Stimulated activated CD4-positive, alpha-beta T cell treated with anti-CD3 and anti-CD28 coated beads, TNF-alpha, amount 100 ng/mL, for 1 hour (primary cell): ENCODE measurements at places on chromosomes 16 and 17.

- DNase-seq: no peak
These were observed 18.3 kb downstream of the NQO1 start for GRCh38 chr16:69707920-69708683.

DNA sequence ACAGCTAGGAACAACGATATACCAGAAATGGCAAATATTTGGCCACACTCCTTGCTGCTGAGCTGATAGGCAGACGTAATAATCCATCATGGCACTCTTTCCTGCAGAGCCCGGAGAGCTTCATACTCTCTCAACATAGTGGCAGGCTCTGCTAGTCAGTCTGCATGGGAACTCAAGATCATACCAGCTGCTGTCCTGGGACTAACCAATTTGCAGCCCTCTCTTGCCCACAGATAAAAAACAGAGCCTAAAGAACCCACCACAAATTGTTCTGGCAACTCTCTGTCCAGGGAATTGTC lies 13.5 kb downstream of the GSDMB start:
- DNase-seq: no peak

DNA sequence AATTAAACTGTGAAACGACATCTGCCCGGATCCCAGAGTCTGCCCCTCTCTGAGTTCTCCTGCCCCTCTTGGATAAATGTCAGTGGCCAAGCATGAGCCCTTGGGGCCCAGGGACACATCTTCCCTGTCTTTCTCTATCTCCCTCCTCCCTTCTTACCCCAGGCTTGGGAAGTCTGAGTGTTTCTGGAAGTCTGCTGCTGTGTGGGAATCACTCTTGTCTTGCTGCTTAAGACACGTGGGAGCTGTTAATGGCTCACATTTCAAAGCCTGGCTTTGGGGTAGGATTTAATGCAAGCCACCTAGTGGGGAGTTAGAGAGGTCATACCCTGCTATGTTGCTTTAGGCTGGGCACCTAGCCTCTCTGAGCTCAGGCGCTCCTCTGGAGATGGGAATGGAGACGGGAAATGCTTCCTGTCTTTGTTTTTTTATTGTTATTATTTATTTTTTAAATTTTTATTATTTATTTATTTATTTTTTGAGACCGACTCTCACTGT lies 218.5 kb upstream of the CIBAR2 start:
- DNase-seq: no peak

DNA sequence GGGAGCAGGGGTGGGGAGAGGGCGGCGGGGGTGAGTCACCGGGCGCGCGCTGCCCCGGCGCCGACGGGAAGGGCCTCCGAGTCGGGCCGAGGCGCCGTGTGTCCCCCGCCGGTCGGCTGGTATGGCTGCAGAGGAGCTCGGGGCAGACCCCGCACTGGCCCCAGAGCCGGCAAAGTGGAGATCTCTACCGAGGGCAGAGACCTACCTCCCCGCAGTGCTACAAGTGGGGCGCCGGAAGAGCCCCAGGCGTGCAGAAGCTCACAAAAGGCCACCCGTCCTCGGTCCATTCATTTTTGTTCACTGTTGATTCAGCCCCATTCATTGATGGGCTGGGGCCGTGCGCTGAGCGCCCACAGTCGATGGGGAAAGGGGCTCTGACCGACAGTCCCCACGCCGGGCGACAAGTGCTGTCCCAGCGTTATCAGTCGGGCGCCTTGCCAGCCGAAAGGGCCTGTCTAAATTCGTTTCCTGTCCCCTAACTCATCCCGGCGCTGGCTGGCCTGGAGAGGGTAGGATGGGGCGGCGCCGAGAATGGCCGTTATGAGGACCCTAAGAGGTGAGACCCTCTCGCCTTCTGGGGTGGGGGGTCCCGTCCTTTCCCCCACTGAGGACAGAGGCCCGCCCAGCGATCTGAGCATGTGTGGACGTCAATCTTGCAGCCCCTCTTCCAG lies 709 bp upstream of the ENO3 start:
- no peak for DNase-seq

DNA sequence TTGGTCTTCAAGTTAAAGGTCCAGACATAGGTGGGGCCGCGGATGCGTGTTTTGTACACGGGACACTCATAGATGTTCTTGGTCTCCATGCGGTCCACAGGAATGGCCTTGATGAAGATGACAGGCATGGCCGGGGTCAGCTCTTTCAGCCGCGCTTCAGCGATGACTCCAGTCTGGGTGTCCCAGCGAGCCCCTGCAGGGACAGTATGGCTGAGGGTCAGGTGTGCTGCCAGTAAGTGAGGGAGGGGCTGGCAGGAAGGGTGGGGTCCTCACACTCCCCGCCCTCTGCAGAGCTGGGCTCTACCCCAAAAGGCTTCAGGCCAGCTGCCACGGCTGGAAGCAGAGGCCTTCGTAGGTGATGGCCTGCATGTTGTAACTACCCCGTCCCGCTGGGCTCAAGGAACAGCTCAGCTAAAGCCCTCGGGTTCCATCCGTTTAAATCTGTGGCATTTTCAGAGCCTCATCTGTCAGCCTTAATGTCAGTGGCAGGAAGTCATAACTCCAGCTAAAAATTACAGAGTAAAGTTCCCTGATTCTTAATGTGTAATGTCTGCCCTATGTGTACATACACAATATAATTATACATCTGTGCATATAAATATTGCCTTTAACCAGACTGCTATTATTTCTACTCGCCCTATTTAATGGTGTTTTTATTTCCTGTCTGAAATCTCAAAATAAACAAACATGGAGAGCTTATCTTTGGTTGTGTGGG lies 45.7 kb downstream of the PGS1 start:
- DNase-seq: no peak

DNA sequence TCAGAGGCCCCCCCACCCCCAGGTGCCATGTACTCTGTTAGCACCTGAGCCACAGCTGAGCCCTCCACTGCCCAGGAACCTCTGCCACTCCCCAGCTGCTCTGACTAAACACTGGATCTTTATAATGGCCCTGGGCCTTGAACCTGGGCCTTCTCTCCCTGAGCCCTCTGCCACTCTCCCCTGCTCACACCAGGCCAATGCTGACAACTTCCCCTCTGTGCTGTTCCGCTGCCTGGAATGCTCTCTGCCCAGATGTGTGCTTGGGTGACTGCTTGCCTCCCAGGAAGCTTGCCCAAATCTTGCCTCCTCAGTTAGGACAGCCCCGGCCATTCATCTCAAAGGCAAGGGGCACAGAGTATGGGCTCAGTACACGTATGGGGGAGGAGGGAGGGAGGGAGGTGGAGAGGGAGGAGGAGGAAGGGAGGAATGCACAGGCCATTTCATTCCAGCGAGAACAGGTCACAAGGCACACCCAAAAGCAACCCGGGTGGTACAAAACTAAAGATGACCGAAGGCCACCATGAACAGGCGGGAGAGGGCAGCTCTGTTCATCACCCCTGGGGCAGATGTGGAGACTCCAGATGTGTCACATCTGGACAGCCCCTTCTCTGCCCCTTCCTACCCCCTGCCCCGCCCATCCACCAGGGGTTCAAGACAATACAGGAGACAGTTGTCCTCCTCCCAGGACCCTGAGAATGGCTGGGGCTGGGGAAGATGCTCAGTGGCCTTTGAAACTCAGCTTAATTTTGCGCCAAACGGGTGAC lies 15.3 kb upstream of the TNFRSF13B start:
- no peak for DNase-seq

DNA sequence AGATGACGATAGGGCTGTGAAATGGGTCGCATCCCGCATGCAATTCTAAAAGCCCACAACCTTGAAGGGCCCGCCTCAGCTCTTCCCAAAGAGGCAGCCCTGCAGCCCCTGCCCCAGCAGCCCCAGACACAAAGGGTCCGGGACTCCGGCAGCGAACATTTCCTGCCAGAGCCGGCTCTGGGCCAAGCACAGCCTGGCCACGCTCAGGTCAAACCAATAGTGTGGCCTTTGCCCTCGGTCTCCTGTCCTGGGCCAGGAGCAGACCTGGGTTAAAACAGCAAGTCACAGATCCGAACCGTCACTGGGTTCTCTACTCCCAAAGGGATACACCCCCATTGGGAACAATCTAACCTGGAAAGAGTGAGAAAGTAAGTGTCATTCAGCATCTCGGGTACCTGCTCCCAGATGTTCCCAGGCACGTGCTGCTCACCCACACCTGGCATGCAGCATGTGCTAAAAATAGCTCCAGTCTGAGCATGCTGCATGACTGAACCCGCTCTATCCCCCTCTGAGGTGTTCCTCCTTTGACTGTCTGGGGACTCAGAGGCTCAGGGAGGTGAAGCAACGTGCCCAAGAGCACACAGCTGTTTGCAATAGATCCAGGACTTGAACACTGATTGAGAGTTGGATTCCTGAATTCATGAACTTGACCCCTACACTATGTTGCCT lies 22.2 kb upstream of the ATP2A3 start:
- no peak for DNase-seq
